ENCODE measurements at places on chromosomes 11 and 22. TPM values are rescaled to one million over a fixed set of nuclear protein-coding genes. Genes with fewer than 3 reads are reported as not detected.

Gene FGF3
- total RNA-seq: not detected

Gene CNGA4
- total RNA-seq: not detected

Gene NAALADL1
- 29.9 TPM for total RNA-seq

Gene ROBO3
- total RNA-seq: 37.7 TPM

Gene GUCY1A2
- total RNA-seq: 2.9 TPM

Gene KCNA4
- not detected for total RNA-seq

Gene C1QTNF4
- 6.4 TPM for total RNA-seq

Gene PIH1D2
- 1.7 TPM for total RNA-seq

Gene TYR
- not detected for total RNA-seq

Gene OR4P4
- not detected for total RNA-seq

Gene TMEM135
- total RNA-seq: 36.2 TPM

Gene ABTB2
- 1.8 TPM for total RNA-seq

Data from sigmoid colon (tissue), 7 donors.